ENCODE measurements at places on chromosomes 2 and 18. TPM values are rescaled to one million over a fixed set of nuclear protein-coding genes. Genes with fewer than 3 reads are reported as not detected.

UGT1A6 gene
- 10.2 TPM for total RNA-seq

CFC1 gene
- 0.58 TPM for total RNA-seq

ZNF513 gene
- total RNA-seq: 24.9 TPM

RFTN2 gene
- 1.9 TPM for total RNA-seq

CXCR1 gene
- 0.11 TPM for total RNA-seq

CRYGD gene
- total RNA-seq: not detected

IL1F10 gene
- not detected for total RNA-seq

KIAA2012 gene
- total RNA-seq: 0.11 TPM

ARHGAP28 gene
- total RNA-seq: 2.1 TPM

AQP4 gene
- not detected for total RNA-seq

TCF7L1 gene
- total RNA-seq: 3.9 TPM

COL4A4 gene
- 1.5 TPM for total RNA-seq

SERPINB13 gene
- total RNA-seq: not detected

UPP2 gene
- total RNA-seq: not detected

NYAP2 gene
- not detected for total RNA-seq

AGXT gene
- 3.0 TPM for total RNA-seq

NAB1 gene
- total RNA-seq: 21.9 TPM

CD8A gene
- total RNA-seq: 1.6 TPM

ABCB11 gene
- total RNA-seq: 4.1 TPM
